ENCODE measurements at places on chromosomes 4 and X. TPM values are rescaled to one million over a fixed set of nuclear protein-coding genes. Genes with fewer than 3 reads are reported as not detected.

The ELOVL6 gene
- 23.8 TPM for total RNA-seq

The GJB1 gene
- total RNA-seq = not detected

- no peak for DNase-seq
Measured at GRCh38 chr4:15794426-15794825, 16.3 kb downstream of the CD38 start.

- peak; percentile 76 for DNase-seq
Measured at GRCh38 chr4:150769248-150769647, 187.3 kb downstream of the MAB21L2 start.

- DNase-seq = no peak
Measured at GRCh38 chr4:159017323-159018026, 85.4 kb upstream of the RAPGEF2 start.

All from Caki2 (cell line).